ENCODE measurements at places on chromosomes 5 and 9.

DNA sequence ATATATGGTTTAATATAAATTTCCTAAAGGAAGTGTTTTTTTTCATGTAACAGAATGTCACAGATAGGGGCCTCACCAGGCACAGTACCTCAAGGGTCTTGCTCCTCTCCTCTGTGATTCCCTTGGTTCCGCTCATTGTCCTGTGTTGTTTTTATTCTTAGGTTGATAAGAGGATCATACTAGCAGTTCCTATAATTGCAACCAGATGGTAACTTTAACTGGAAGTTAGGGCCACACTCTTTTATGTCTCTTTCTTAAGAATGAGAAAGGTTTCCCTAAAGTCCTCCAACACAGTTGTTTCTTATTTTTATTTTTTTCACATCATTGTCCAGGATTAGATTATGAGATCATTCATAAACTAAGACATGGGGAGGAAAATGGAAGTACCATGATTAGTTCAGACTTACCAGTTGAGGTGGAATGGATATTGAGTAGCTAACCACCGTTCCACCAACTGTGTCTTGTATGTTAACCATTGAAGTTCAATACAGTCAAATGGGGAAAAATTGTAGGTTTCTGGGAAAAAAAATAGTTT lies 41.1 kb downstream of the FAM174A start:
- no peak for DNase-seq

DNA sequence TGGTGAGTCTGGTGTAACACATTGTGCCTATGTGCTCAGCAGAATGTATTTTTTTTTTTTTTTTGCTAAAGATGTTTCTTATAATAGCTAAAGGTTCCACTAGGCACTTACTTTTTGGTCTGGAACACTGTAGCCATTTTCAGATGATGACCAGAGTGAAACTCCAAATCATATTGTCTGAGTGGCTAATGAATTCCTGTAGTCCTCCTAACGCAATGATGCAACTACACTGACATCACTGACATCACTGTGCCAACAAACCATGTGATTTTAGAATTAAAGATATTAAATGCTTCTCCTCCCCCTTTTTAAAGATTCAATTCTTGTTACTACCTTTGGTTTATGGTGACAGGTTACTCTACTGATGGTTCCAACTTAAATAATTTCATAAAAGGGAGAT lies 28.8 kb downstream of the JAKMIP2 start:
- DNase-seq: no peak

DNA sequence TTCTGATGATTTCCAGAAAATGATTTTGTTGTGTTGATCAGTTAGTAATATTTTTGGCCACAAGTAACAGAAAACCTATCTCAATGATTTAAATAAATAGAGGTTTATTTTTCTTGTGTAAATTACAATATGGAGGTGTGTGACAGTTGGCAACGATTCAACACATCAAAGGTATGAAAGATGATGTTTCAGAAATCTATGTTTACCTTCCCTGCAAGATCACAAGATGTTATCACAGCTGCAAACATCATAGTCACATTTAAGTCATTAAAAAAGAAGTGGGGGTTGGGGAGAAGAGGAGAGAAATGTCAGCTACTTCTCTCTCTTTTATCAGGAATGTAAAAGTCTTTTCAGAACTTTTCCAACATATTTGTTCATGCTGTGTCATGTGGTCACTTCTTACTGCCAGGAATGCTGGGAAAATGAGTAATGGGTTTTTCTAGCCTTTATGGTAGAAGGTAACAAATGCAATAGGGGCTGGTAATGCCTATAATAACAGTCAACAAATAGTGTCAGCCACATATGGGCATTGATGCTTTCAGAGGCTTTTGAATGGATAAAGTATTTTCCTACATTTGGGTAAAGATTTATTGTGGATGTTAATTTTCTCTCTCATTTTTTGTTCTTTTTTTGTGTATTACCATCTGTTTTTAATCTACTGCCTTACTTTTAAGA lies 742.7 kb downstream of the TLE1 start:
- no peak for DNase-seq

GRCh38 chr9:89774858-89775370 lies 170.1 kb downstream of the GADD45G start:
- DNase-seq: no peak

DNA sequence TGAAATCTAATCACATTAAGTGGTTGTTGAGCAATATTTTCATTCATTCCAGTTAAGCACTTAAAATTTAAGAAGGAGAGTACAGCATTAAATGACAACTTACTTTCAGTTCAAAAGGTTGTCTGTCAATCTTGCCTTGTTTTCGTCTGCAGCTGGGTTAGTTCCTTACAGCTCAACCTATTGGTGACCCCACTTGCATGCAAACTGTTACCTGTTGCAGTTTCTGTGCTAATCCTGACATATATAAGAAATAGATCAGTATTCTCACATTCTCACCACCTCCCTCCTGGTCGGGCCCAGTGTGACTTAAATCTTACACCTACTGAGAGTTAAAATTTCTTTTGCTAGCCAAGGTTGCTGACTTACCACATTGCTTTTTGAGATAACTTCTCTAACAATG lies 191.8 kb upstream of the SMC2 start:
- no peak for DNase-seq

DNA sequence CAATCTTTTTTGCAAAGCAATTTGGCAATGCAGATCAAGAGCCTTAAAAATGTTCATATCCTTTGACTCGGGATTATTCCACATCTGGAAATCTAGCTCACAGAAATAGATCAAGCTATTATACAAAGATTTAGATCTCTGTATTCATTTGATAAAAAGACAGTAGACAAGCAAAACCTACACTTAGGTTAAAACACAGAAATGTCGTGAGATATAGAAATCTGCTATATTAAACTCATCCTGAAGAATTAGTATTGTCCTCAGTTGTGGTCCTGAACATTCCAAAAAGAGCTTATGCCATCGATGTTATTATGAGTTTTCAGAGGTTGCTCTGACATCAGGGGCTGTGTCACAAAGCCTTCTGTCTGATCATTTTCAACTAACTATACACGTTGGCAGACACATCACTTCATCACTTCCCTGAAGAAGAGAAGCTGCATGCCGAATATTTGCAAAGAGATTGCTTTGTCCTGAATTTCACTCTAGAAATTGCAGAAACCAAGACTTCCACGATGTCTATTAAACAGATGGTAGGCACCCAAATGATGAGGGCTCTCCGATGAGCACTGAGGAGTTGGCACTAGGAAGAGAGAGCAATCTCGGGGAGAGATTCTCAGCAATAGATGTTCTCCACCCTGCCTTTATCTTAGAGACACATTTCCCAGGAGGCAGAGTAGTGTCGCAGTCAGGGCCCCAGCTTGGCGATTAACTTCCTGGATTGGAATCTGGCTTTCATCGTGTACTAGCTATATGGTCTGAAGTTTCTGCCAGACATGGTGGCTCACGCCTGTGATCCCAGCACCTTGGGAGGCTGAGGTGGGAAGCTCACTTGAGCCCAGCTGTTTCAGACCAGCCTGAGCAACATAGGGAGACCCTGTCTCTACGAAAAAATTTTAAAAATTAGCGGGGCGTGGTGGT lies 1.9 kb upstream of the UBTD2 start:
- no peak for DNase-seq

GRCh38 chr5:74392711-74393351 lies 247.7 kb downstream of the ENC1 start:
- DNase-seq: no peak

DNA sequence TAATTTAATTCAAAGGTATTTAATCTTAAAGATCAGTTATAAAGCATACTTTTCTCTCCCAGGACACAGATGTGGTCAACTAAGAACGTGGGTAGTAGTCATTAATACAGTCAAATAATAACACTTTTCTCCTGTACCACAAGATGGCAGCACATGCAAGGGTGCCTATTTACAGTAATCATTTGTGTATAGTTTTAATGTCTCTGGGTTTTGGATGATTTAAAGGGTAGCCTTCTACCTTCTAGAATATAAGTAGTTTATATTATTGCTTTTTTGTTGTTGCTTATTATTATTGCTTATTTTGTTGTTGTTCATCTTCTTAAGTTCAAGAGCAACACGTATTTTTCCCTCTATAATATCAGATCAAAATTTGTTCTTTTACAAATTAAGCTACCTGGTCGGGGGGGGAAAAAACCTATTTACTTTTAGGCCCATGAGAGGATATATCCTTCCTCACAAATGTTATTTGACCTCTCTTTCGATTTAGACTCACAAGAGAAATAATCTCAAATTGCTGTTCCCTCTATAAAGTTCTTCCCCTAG lies 59.6 kb upstream of the SLC27A6 start:
- no peak for DNase-seq

DNA sequence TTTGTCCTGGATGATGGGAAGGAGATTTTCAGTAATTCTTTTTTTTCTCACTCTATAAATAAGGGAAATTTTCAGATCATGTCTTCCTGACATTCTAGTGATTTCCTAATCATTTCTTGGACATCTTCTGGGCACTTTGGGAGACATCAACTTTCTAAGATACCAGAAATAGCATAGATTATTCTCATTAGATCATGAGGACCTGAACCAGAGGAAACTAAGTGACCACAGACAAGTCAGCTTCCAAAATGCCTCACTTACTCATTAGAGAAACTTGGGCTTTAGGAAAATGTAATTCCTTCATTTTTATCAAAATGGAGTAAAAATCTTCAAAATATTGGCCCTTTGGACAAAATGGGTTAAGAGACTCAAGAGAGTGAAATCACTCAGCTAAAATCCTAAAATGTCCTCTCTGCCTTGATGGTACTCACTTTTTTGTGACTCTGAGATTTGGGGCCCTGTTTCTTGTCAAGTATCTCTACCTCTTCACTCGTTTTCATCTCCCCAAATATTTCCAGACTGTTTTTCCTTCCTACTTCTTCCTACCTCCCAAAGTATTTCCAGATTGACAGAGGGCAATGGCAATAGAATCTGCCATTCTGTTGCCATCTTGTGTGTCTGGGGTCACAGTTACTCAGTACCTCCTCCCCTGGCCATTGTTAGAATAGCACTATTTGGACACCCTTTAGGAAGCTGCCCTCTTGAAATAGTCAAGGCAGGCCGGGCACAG lies 194.5 kb downstream of the NR3C1 start:
- no peak for DNase-seq

DNA sequence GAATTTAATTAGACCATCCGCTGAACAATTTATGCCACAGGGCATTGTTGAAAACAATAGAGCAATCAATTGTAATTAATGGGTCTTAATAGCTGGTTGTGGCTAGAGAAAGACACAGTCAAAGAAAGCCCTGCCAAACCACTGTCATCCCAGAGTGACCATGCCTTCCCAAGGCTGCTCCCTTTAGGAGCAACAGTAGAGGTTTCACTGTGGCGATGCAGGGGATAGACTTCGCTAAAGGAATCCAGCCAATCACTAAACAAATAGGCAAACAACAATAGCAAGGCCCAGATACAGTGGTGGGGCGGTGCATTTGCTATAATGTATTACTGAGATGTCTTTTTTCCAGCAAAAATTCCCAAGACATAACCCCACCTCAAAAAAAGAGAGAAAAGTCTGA lies 87.8 kb upstream of the SLC27A6 start:
- DNase-seq: no peak

DNA sequence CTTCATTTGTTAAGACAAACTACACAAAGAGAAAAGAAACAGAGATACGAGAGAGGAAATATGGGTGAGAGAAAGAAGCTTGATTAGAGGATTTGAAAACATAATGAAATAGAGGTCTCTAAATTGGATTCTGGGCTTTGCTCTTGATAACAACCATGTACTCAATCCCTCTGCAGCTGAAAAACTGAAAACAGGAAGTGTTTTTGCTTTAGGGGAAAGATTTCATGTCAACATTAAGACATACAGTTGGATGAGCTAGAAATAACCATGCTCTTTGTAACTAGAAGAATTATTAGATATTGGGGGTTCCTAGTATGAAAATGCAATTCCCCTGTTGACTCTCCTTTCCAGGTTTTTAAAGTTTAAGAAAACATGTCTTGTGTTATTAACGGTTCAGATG lies 21.9 kb downstream of the CRHBP start:
- no peak for DNase-seq

DNA sequence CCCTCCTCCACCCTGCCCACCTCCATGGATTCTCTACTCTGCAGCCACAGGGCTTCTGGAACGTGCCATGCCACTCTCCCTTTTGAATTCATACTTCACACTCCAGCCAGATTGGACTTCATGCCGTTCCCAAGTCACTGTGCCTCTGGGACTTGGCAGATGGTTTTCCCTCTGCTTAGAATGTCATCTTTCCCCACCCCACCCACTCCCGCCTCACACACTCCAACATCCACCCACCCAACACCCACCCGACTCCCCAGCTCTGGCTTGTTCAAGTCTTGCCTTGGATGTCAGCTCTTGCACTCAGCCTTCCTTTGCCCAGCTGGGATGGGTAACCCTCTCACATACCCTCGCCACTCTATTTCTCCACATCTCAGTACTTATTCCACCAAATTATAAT lies 142.1 kb upstream of the DHFR start:
- DNase-seq: no peak

GRCh38 chr9:18606281-18606680 lies 132.3 kb downstream of the ADAMTSL1 start:
- DNase-seq: no peak

DNA sequence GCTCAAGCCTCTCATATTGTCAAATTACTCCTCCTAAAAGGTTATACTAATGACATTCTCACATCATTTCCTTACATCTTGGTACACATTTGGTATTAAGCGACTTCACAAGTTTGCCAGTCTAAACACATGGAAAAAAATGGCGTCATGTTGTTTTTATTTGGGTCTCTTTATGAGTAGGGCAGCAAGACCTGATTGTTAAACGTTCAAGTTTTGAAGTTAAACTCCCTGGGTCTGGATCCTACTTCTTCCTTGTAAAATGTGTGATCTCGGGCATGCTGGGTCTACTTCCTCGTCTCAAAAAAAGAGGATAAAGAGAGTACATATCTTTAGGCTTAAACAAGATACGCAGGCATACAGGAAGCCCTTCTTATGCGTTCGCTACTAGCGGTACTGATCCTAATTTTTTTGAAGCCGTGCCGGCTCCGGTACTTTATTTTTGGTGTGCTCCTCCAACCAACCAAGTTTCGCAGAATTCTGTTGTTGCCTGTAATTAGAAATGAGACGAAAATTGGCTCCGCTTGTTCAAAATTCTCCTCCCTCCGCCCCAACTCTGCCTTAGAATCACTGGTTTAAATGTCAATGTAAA lies 596 bp upstream of the CDC37L1 start:
- DNase-seq: no peak

GRCh38 chr5:178201221-178201926 lies 3.0 kb upstream of the HNRNPAB start:
- DNase-seq: no peak

DNA sequence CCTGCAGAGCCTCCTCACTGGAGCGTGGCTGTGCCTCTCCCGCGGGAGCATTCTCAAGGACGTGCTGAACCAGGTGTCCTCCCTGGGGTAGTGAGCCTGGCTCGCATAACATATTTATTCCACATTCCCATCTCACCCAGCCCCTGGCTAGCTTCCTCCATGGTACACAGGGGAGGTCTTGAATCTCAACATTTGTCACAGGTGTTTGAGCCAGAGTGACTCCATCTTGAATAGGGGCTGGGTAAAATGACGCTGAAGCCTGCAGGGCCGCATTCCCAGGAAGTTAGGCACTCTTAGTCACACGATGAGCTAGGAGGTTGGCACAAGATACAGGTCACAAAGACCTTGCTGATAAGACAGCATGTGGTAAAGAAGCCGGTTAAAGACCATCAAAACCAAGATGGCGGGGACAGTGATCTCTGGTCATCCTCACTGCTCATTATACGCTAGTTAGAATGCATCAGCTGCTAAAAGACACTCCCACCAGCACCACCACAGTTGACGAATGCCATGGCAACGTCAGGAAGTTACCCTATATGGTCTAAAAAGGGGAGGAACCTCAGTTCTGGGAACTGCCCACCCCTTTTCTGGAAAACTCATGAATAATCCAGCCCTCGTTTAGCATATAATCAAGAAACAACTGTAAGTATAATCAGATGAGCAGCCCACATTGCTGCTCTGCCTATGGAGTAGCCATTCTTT lies 273.8 kb upstream of the IRX4 start:
- no peak for DNase-seq

Measured in activated CD4-positive, CD25-positive, alpha-beta regulatory T cell treated with anti-CD3 and anti-CD28 coated beads, Interleukin-2, amount 50 U/mL, for 16 hours (primary cell).